ENCODE measurements at places on chromosomes 5 and 9. TPM values are rescaled to one million over a fixed set of nuclear protein-coding genes. Genes with fewer than 3 reads are reported as not detected.
A peak's percentile ranks its signal among the peaks of the same experiment; 100 is the strongest.

DNA sequence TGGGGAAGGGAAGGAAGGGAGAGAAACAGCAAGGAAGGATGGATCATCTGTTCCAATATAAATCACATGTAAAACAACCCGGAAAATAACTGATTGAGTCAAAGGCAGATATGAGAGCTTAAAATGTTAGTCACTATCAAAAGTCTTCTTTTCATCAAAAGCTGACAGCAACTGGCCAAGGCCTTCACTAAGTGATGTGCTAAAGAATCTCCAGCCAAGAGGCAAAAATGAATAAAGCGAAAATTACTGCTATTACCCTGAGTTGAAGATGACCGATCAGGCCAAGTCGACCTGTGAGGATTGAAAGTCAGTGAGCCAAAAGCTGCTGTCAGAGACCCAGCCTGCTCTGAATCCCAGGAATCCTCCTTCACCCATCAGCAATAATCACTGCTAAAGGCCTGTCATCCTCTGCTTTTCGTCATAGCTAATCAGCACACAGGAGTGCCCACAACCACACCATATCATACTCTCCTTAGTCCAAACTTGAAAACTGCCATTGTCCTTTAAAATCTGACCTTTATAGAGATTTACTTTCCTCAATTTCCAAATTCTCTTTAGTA is 736.9 kb downstream of the TLE1 start:
- no peak for DNase-seq

GRCh38 chr5:124461941-124462340 is 284.5 kb downstream of the ZNF608 start:
- DNase-seq, result no peak

- DNase-seq, result no peak
Observed at GRCh38 chr5:172071309-172071875, 65.0 kb upstream of the FBXW11 start.

DNA sequence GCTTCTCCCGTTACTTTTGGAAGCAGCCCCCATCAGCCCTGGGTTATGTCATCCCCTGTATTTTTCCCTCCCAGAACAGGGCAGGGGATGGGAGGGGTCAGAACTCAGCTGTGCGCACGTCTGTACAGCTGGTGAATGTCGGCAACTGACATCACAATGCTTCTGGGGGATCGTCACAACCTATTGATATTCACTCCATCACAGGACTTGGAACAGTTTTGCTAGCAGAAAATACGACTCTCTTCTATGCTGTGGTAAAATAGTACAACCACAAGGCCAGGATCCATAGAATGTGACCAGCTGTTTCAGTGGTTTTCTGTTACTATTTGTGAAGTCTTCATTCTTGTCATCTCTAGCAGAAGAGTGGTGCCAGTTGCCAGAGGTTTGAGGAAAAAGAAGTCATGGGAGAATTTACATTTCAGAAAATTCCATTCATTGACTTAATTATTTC is 77.1 kb upstream of the KLF4 start:
- no peak for DNase-seq

DNA sequence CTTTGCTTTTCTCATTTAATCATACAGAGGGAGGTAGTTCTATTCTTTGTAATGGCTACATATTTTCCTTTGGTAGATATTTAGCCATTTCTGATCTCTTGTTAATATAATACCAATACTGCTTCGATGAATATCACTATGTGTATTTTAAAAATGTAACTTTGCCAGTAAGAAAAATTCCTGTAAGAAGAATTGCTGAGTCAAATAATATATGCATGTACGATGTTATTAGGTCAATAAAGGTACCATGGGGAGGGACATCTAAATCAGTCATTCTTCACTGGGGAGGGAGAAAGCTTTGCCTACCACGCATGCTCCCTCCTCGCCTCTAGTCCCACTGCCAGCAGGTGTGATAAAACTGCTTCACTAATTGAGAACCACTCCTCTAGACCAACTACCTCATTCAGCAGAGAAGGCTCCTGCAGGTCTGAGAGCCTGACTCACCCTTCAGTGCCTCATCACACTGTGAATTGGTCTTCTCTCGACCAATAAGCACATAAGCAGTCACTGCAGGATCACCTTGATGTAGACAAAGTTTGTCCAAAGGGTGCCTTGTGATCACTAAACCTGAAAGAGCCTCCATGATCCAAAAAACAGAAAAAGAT is 56.1 kb upstream of the TBCA start:
- DNase-seq, result no peak

DNA sequence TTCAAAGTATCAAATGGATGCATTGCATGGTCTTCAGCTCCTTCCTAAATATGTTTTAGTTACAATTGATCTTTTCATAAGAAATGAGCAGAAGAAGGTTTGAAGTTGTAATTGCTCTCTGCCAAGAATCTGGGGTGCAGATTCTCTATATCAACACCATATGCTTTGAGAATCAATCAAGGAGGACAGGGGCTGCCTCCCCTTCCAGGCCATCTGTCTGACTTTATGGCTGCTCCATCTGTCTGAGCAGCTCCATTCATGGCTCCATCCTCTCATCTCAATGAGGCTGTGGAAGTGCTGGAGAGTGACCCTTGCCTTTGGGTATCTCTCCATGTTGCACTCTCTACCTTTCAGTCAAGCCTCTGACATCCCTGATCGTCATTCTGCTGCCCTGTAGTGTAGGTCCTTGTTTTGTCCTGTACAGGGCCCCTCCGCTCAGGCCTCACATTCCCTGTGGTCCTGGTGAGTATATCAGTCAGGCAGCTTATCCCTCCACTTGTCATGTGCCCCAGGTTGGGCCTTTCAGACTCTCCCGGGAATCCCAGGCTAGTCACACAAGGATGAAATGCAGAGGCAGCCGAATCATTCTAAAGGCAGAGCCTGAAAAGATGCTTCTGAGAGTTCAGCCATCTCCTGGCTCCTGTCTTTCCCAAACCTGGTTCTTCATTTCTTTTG is 14.0 kb upstream of the SV2C start:
- no peak for DNase-seq

DNA sequence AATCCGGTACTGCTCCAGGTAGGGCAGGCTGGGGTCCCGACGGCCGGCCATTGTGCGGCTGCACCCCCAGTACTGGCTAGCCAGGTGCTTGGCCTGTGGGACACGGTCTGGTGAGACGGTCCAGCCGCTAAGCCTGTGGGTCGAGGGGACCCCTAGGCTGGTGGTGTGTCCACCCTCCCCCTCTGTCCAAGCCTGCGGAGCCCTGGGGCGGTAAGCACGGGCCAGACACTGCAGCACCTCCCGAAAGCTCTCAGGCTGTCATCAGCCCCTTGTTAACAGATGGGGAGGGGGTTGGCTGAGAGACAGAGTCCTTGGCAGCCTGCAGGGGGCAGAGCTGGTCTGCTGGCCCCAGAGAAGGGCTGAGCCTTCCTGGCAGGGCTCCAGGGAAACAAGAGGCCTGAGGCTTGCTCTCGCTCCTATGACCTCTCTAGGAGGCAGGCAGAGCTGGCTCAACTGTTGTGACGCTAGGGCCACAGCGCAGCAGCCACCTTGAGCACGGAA is 11.8 kb upstream of the MRNIP start:
- DNase-seq, result peak; percentile 52

GRCh38 chr9:98085058-98085457 is 28.5 kb downstream of the NANS start:
- DNase-seq, result no peak

GRCh38 chr5:168209997-168210396 is 81.4 kb upstream of the WWC1 start:
- DNase-seq, result no peak

DNA sequence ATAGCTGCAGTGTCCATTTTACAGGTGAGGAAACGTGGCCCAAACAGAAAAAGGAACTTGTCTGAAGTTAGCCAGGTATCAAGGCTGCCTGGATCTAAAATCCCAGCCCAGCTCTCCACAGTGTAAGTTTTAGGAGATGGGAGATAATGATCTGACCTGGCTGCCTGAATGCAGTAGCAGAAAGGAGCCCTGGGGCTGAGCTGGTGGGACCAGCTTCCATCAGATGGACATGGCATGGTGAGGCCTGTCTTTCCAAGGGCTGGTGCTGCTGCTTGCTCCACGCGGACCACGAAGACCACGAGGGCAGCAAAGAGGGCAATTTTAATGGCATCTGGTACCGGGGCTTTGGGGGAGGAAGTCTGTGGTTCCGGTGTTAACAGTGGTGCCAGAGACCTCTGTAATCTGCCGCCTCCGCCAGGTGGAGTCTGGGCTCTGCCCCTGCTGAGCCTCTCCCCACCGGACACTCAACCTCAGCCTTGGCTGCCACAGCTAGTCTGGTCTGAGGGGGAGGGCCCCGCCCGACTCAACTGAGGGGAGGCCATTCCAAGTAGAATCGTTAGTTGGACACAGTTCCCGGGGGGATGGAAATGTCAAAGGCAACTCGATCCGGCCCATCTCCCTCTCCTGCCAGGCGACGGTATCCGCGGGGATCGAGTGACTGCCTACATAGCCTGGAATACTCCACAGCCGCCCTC is 650 bp downstream of the MYORG start:
- DNase-seq, result peak; percentile 35

- no peak for DNase-seq
Observed at GRCh38 chr9:96148634-96149532, 153.1 kb downstream of the HSD17B3 start.

DNA sequence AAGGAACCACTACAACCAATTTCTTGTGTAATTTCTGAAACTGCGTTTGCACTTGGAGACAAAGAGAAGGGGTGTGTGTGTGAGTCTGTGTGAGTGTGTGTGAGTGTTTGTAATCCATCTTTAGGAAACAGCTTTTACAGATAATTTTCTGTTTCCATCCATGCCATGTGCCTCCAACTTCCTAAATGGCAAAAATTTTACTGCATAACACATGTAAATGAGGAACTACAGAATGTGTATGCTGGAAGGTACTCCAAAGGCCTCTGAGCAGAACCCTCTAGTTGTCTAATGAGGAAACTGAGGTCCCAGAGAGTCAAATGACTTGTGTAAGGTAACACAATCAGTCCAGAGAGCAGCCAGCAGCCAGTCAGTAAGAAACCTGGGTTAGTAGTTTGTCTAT is 20.8 kb downstream of the MAMDC2 start:
- DNase-seq, result no peak

- DNase-seq, result no peak
Observed at GRCh38 chr9:114170771-114171461, 15.6 kb downstream of the COL27A1 start.

DNA sequence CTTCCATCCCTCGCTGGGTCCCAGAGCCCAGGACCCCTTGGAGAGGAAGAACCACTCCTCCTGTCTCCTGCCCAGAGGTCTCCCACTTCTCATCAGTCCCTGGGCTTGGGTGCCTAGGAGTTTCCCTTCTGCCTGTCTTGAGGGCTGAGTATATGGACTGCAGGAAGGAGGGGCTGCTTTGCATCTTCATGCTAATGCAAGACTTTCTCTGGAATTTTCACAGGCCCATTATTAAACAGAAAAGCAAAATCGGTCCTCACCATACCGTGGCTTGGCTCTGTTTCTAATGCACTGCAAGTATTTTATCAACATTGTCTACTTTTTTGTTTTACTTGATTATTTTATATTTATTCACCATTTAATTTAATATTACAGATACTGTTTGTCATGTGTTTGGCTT is 34.5 kb downstream of the TRIO start:
- DNase-seq, result no peak

DNA sequence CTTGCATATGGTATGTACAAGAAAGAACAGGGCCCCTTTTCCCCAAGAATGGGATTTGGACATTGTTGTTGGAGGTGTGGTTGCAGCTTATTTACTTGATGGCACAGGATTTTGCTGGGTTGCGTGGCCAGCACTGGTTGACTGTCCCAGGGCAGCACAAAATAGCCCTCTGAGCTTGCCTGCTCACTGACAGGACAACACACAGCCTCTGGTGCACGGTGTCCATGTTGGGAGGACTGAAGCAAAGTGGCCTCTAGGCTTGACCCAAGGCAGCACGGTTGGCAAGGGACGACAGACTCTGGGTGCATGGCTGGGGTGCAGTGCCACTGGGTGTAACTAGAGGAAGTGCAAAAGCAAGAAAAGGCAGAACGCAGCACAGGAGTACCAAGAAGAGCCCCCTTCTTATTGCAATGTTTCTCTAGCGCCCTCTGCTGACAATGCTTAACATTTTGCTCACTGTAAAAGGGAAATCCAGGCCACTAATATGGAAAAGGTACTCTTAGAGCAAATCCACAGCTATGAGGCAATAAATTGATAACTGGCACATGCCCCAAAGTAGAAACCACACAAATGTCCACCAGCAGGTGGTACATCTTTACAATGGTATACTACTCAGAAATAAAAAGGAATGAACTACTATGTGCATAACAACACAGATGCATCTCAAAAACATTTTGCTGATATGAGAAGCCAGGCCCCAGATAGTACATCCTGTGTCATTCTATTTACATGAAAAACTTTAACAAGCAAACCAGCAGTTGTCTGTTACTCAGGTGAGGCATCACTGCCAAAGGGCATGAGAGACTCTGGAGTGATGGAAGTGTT is 47.4 kb upstream of the BARX1 start:
- DNase-seq, result peak; percentile 64

DNA sequence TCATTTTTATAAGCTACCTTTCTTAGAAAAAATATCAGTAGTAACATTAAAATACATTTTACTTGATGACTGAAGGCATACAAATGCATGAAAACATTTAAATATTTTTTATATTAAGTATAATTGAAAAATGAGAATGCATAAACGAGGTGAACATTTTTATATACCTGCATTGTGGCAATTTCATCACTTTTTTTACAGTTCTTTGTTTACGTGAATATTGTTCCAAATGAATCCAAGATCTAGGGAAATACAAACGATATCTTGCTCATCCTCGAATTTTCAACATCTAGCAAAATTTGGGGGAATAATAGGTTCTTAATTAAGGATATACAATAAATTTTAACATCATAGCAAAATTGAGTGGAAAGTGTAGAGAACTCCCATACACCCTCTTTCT is 45.5 kb upstream of the ALDH1A1 start:
- no peak for DNase-seq

GRCh38 chr9:114678795-114679194 is 3.2 kb downstream of the TEX48 start:
- DNase-seq, result no peak

DNA sequence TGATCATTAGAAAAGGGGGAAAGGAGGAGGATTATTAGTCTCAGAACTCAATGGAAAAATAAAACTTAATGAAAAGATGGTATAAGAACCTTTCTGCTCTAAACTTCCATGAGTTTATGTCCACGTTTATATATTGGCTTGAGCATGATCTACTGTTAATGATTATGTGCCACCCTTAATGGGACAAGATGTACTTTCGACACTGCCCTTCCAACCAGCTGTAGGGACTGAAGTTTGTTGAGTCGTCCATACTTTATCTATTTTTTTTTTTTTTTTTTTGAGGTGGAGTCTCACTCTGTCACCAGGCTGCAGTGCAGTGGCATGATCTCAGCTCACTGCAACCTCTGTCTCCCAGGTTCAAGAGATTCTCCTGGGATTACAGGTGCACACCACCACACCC is 25.0 kb upstream of the GABRP start:
- no peak for DNase-seq

- DNase-seq, result no peak
Observed at GRCh38 chr9:114924327-114924726, 6.1 kb downstream of the TNFSF8 start.

Gene LOX
- total RNA-seq, result 29.6 TPM

Gene C5orf58
- total RNA-seq, result not detected

Gene CENPH
- 0.99 TPM for total RNA-seq

Gene TYRP1
- 2.0 TPM for total RNA-seq

Gene PCDH1
- total RNA-seq, result 6.2 TPM

Gene SPATA31D4
- not detected for total RNA-seq
